ENCODE measurements at places on chromosomes 1 and 21.

DNA sequence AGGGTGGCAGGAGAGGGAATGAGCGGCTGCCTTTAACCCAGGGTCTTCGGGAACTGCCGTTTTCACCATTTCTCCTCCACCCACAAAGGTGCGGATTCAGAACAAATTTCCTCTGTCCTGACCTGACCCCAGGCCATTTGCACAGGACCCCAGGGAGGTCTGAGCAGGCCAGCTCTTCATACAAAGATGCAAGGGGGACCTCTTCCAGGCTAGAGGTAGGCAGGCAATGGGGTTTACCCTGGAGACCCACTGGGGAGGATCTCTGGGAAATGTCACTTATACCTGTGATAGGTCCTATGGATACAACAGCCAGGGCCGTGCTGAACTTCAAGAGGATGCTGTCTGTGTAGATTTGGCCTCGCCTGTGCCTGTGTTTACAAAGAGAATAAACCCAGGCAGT, 89.7 kb upstream of the VAMP3 start:
- no peak for DNase-seq

- no peak for DNase-seq
Observed at GRCh38 chr1:107795994-107796393, 169.0 kb downstream of the VAV3 start.

GRCh38 chr1:161096015-161096414, 2.1 kb upstream of the KLHDC9 start:
- no peak for DNase-seq

DNA sequence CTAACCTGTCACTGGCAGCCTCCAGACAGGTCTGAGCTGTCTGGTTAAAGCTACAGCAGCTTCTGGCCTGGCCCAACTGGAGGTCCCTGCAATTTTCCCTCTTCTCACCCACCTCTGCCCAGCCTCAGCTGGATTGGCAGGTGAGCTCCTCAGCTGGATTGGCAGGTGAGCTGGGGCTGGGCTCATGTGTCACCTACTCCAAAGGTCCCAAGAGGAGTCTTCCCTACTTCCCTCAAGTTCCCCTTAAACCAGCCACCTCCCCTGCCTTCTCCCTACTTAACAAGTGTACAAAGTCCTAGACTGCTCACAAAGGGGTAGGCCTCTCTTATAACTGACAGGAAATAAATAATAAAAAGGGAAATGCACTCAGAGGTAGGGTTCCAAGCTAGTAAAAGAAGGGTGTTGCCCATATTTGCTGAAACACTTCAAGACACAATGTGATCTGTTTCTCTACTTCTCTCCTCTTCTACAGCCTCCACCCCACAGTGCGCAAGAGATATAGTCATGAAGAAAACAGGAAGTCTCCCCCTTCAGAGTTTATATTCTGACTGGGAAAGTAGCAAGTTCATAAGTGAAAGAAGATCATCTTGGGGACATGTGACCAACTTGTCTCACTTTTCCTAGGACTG, at the start of gene GPA33:
Gene GPA33, minus strand, starts transcription at position 64 of the 629 bp plus-strand sequence. CDS start 90 bp downstream, outside the sequence.
- no peak for DNase-seq

Data from cortex of kidney (tissue), 1 donor.